CD4-positive, alpha-beta T cell treated with Interleukin-4 for 4 hours (primary cell): ENCODE measurements at places on chromosomes 5 and 9.
A peak's percentile ranks its signal among the peaks of the same experiment; 100 is the strongest.

- DNase-seq = peak; percentile 70
These were observed 39.5 kb downstream of the CD180 start for GRCh38 chr5:67156976-67157583.

DNA sequence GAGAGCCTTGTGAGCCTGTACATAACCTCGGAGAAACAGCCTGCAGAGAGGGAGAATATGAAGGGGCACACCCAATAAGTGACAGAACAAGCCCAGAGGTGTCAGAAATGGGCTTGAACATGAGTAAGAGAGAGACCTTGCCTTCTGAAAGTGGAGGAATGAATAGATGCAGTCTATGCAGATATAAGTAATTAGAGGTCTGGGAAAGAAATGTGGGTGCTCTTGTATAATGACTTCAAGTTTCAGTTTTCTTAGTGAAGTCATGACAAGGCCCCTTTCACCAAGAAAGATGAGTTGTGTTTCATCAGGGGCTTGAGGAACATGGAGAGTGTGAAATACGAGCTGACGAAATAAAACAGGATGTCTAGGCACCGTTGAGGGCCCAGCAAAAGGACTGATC is 15.1 kb downstream of the GRAMD2B start:
- peak; percentile 14 for DNase-seq

DNA sequence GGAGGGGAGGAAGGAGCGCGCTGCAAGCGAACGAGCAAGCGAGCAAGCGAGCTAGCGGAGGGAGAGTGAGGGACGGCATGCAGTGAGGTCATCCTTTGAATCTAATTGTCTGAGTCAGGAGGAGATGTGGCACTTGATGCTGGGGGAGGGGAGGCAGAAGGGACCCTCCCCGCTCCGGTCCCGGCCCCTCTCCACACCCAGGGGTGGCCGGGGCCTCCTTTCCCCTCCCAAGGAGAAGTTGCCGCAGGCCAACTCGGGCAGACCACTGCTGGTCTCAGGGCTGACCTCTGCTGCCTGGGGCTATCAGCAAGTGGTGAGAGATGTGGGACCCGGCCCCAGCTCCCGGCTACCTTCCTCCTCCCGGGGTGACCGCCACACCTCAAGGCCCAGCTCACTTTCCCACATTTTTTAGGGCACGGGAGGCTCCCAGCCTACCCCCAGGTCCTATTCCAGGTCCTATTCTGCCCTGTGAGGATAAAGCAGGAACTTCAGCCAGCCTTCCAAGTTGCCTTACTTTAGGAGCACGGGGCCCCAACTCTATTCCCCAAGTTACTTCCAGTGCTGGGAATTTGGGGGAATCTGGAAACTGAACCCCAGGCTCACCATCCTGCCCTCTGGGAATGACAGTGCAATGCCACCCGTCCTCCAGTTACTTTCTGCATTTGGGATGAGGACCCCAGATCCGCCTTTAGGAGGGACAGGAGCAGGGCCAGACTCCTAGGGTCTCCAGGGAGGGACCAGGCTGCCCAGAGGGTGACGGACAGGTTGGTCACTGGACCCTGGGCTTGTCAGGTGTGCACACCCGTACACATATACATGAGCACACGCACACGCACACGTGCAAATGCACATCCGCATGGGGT is 11.1 kb downstream of the CNTFR start:
- no peak for DNase-seq

DNA sequence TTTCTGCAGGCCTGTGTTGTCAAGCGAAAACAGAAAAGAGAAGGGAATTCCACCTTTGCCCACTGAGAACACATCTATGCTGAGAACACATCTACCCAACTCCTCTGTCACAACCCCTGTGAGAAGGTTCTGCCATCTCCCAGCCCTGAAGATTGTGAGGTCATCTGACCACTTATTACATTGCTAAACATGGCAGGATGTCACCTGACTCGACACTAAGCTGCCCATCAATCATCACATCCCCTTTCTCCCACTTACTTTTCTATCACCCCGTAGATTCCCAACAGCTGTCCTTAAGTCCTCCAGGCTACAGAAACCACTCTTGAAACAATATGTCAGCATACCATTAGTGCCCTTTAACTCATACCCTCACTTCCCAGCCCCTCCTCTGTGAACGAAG is 64.2 kb upstream of the PRSS3 start:
- DNase-seq = no peak

- DNase-seq = peak; percentile 81
These were observed 58.0 kb downstream of the SLC22A5 start for GRCh38 chr5:132427281-132428146.

- no peak for DNase-seq
These were observed 17.5 kb downstream of the STXBP1 start for GRCh38 chr9:127629468-127630081.

- peak; percentile 98 for DNase-seq
These were observed 7.0 kb downstream of the RANBP6 start for GRCh38 chr9:6008169-6008979.

- DNase-seq = no peak
These were observed 278.9 kb downstream of the NR3C1 start for GRCh38 chr5:143124593-143124992.

GRCh38 chr5:133130387-133131118 is 78.7 kb downstream of the HSPA4 start:
- DNase-seq = no peak

- DNase-seq = no peak
These were observed 160.0 kb downstream of the PAPPA start for GRCh38 chr9:116313638-116314037.

DNA sequence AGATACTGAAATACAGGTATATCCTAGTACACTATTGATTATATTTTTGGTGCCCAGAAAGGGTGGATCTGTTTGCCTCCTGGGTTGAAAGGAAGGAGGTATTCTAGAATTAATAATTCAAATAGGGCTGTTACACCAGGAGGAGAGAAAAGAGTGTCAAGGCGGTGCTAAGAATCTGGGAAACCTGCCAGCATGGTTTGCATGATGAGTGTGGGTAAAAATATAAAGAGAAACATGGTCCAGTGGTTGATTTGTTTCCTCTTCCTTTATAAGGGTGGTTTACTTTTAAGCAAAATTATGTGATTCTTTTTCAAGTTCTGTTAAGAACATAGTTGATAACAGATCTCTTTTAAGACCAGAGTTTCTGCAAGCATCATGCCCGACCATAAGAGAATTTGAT is 69.4 kb upstream of the NFIB start:
- DNase-seq = no peak

DNA sequence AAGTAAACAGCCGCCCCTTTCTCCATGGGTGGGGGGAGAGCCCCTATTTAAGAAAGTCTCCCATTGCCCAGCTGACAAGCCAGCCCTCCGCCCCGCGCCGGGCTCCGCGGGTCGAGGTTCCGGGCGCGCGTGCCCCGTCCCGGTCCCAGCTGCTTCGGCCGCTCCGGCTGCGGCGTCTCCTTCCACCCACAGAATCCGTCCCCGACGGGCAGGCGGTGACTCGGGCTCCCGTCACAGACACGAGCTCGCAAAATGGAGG is 223 bp downstream of the NR3C1 start:
- no peak for DNase-seq

DNA sequence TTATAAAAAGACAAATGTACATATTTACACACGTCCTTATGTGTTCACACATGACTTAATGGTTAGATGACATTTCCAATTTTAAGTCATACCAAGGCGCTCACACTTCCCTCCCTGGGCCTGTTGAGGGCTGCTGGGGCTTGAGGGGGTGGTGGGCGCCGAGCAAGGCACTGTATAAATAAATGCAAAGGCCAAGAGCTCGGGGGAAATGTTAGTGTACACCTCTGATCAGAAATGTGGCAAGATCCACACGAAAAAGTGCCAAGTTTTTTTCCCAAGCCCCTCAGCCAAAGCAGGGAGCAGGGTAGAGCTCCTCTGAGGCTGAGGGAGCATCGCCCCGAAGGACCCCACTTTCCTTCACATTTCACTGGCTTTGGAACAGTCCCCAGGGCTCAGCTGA is 7.5 kb downstream of the IRF1 start:
- DNase-seq = no peak

- no peak for DNase-seq
These were observed 47.2 kb downstream of the OR2K2 start for GRCh38 chr9:111282845-111283244.
